IgD-negative memory B cell (primary cell): ENCODE measurements at places on chromosomes 6 and 20. TPM values are rescaled to one million over a fixed set of nuclear protein-coding genes. Genes with fewer than 3 reads are reported as not detected.

Gene KCNK15
- not detected for polyA plus RNA-seq

Gene TRIM38
- 23.7 TPM for polyA plus RNA-seq

Gene FAM162B
- not detected for polyA plus RNA-seq

Gene MYB
- polyA plus RNA-seq, result not detected

Gene FAM83B
- polyA plus RNA-seq, result not detected

Gene F13A1
- 3.7 TPM for polyA plus RNA-seq

Gene LSM2
- 100 TPM for polyA plus RNA-seq

Gene NKAIN4
- polyA plus RNA-seq, result not detected

Gene FAM50B
- 14.0 TPM for polyA plus RNA-seq

Gene OPN5
- polyA plus RNA-seq, result not detected

Gene LKAAEAR1
- 0.83 TPM for polyA plus RNA-seq

Gene ADGB
- not detected for polyA plus RNA-seq

Gene HMGCLL1
- not detected for polyA plus RNA-seq

Gene TNF
- polyA plus RNA-seq, result 6.4 TPM

Gene KCNK16
- polyA plus RNA-seq, result not detected

Gene PACRG
- polyA plus RNA-seq, result not detected

Gene C20orf144
- not detected for polyA plus RNA-seq

Gene MUC21
- polyA plus RNA-seq, result not detected

Gene THBD
- polyA plus RNA-seq, result not detected

Gene NRSN2
- 6.2 TPM for polyA plus RNA-seq

Gene HDGFL1
- not detected for polyA plus RNA-seq

Gene FAM83C
- polyA plus RNA-seq, result not detected

Gene SIGLEC1
- polyA plus RNA-seq, result not detected

Gene SNAP25
- polyA plus RNA-seq, result not detected

Gene RCAN2
- polyA plus RNA-seq, result not detected

Gene C20orf202
- not detected for polyA plus RNA-seq

Gene ANKRD6
- 6.6 TPM for polyA plus RNA-seq
